ENCODE measurements at places on chromosomes 5 and 9.

GRCh38 chr5:149423049-149423793 is 44.1 kb upstream of the IL17B start:
- no peak for DNase-seq

DNA sequence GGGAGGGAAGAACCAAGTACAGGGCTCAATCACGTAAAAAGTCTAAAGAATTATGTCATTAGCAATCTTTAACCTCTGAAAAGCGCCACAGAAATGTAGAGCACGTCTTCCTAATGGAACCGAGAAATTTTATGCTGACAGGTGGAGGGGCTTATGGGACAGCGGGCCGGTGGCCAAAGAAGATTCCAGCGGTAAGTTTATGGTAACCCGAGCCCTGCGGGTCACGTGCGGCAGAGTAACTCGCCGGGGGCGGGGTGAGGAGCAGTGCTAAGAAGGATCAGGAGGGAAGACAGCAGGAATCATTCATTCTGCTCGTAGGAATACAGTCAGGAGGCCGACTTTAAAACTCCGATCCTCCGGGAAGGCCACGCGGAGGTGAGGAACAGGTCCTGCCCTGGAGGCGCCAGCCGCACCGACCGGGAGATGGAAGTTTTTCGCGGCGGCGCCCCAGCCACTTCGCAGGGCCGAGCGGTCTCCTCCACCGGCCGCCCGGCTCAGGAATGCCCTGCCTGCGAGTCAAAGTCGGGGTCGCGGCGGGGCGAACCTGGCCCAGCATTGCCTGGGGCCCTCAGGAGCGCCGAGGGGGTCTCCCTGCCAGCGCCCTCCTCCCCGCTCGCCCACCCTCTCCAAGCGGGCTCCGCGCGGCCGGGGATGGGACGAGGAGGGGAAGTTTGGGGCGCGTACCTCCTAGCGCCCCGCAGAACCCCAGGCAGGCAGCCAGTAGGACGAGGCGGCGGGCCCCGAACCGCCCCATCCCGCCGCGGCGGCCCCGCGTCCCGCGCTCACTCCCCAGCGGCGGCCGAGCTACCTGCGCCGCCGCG is 101.8 kb downstream of the ESM1 start:
- no peak for DNase-seq

GRCh38 chr9:133242241-133242640 is 32.8 kb downstream of the ABO start:
- no peak for DNase-seq

GRCh38 chr5:66247176-66247960 is 103.3 kb downstream of the SREK1 start:
- no peak for DNase-seq

GRCh38 chr5:11640158-11640873 is 263.9 kb downstream of the CTNND2 start:
- no peak for DNase-seq

GRCh38 chr5:73321757-73322436 is 126.7 kb downstream of the FOXD1 start:
- no peak for DNase-seq

DNA sequence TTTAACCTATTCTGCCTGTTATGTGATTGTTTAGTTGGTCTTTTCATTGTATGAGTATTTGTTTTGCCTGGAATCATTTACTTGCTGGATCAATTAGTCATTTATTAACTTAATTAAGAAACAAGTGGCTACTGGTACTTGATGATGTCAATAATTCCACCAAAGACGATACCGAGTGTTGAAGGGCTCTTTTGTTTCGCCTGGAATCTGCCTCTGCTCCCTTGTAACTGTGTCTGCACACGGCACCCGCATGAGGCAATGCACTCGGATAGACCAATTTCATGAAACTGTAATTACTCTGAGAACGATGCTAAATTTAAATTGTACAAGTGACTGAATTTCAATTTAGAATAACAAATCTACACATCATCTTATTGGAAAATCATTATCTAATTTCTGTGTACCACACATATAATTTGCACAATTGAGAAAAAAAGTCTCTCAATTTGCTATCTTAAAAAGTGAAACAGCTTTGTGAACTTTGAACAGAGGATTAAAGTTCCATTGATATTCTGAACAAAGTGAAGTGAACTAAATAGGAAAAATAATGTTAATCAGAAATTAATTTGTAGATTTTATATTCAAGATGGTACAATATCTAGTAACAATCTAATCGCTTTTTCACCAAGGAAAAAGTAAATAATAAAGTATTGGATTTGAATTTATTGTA is 143.2 kb downstream of the CTNND2 start:
- DNase-seq: no peak

GRCh38 chr5:52661903-52662595 is 125.7 kb upstream of the ITGA1 start:
- DNase-seq: no peak

DNA sequence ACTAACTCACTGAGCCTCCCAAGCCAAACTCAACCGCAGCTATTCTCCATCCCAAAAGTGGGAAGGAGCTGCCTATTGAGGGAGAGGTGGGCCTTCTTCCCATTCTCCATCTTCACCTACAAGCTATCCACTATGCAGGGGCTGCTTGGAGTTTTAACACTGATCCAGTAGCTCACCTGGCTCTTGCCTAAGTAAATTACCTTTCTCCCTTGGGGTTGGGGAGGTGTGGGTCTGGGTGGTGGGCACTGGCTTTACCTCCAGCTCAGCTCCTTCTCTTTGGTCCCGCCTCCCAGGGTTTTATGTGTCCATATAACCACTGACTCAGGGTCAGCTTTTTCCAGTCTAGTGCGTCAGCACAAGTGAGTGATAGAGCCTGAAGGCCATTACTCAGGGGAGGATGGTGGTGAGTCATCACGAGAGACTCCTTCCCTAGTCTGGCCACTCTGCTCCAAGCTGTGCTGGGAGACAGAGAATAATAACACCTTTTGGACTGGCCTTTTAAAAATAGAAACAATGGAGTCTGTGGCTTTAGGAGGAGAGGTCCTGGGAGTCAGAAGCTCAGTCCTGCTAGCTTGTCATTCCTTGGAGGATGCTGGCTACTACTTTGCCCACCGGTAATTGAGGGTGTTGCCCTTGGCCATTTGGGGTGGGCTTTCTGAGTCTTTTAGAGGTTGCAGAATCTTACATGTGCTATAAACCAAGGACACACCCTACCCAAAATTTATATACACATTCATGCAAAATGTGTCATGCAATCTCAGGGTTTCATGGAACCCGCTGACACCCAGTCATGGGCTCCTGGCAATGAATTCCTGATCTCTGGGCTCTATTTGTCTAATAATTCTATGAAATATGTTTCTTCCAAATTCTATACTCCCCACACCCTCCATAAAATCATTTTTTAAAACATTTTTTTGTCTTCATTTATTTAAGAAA is 35.6 kb upstream of the ATP6V1G1 start:
- no peak for DNase-seq

All from stimulated activated CD8-positive, alpha-beta memory T cell treated with anti-CD3 and anti-CD28 coated beads, Interleukin-15, amount 100 ng/mL, for 24 hours (primary cell).